NCI-H187 treated with DMSO at 0.1 percent for 48 hours (cell line): ENCODE measurements at places on chromosomes 3 and 15.

- no peak for DNase-seq
These were observed 26.9 kb upstream of the TJP1 start for GRCh38 chr15:29849218-29849617.

DNA sequence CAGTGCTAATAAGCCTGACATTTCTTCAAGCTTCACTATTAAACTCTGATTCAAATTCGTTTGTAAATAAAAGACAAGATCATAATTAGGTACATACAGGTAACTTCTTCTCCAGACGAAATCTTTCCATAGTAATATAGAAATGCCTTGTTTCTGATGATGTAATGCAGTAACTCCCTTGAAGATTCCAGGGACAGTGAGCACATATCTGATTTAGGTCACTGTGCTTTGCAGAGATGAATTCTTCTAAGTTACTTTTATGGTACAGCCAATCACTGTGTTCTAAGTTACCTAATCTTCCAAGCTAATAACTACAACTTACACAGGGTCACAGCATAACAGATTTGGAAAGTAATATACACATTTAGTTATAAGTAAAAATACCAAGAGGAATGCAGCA lies 27.6 kb downstream of the SLC4A7 start:
- no peak for DNase-seq

DNA sequence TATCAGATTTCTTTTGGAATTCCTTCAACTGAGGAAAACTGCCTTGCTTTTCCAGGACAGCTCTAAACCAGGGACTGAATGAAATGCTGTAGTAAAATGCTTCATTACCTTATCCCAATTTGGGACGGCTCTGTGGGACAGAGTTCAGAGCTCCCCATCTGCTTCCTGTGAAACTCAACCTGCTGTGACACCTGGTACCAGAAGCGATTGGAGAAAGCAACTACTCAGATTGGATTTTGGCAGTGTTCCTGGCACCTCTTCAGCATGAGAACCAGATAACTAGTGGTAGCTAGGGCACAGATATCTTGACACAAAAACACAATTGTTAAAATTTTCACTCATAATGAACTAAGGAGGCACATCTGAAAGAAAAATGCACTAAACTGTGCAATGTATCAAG lies 539.1 kb downstream of the SI start:
- no peak for DNase-seq

GRCh38 chr3:36893137-36893557 lies 51.7 kb downstream of the TRANK1 start:
- no peak for DNase-seq

- no peak for DNase-seq
These were observed 10.4 kb downstream of the SLC28A1 start for GRCh38 chr15:84894736-84895425.

DNA sequence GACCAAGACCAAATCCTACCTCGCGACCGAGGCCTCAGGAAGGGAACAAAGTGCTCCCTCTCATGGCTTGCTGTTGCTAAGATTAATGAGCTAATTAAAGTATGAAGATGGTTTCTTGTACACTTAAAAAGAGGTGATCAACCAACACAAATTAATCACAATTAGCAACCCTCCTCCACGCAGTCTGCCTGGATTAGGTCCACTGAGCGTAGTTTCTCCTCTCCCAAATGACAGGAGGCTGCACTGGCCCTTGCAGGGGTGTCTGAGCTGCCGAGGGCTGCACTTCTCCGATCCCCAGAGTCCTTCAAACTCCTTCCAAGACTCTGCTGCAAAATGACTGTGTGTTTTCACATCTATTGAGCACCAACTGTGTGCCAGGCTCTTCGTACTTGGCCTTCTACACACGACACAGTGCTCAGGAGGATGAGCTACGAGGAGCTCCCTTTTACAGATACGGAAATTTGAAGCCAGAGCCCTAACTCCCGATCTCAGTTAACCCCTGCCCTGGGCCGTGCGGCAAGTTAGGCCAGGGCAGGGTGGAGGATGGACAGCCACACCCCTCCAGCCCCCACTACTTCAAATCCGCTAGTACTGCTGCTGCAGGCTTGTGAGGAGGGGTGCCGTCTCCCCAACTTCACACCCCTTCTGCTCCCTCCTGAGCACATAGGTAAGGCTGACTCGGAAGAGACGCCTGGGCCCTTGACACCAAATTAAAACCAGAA lies 101.0 kb upstream of the LINGO1 start:
- no peak for DNase-seq

GRCh38 chr3:154552338-154552737 lies 122.3 kb upstream of the GPR149 start:
- DNase-seq, result no peak
